ENCODE measurements at places on chromosomes 3 and 15. TPM values are rescaled to one million over a fixed set of nuclear protein-coding genes. Genes with fewer than 3 reads are reported as not detected.

Gene DCP1A
- total RNA-seq, result 14.8 TPM

Gene MBD4
- total RNA-seq, result 26.4 TPM

Gene SERINC4
- total RNA-seq, result not detected

Gene CIAO2A
- 132 TPM for total RNA-seq

Gene RHCG
- not detected for total RNA-seq

Gene BTD
- 15.0 TPM for total RNA-seq

- peak; percentile 24 for DNase-seq
Observed at GRCh38 chr3:166877971-166878370, 502.1 kb downstream of the ZBBX start.

DNA sequence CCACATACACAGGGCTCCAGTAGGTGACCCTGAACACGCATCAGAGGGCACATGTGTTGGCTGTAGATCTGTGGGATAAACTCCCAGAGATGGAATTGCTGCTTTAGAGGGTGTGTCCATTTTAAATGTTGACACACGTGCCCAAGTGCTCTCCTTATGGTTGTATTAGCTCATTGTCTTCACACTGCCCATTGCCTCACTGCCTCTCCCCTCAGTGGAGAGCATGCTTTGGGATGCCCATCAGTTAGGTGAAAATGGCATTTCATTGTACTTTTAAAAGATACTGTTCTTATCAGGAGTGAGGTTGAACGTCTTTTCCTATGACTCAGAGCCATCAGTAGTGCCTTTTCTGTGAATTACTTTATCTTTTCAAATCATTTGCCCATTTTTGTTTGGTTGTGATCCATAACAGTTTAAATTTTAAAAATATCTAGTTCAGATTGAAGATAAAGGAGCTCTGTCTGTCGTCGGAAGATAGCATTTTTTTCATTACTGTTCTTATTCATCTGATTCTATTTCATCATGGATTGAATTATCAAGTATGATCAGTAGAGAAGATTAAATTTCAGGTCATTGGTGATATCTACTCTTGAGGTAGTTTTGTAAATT, 120.7 kb downstream of the CHDH start:
- no peak for DNase-seq

DNA sequence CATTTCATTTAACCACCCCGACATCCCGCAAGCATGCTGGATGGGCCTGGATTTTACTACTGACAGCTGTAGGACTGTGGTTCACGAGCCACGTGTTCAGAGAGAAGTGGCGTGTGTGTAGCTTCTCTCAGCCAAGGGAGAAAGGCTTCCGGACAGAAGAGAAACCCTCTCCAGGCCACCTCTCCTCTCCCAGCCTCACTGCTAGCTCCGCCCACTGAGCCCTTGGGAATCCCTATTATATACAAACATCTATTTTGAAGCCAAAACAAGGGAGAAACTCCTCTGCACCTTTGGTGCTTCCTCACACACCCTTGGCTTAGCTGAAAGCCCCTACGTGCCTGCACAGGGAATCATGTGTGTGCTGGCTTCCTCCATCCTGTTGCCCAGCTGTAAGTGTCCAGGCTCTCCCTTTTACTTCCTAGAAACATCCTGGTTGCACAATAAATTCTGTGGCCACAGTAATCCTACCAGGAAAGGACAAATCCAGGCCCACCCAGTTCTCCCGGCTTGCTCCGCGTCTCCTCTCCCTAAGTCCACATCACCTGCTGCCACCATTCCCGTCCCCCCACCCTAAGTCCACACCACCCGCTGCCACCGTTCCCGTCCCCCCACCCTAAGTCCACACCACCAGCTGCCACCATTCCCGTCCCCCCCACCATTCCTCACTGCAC, 30.5 kb downstream of the PCSK6 start:
- no peak for DNase-seq

- no peak for DNase-seq
Observed at GRCh38 chr3:58210761-58211460, at the start of gene DNASE1L3. Gene DNASE1L3 (minus strand): TSS chr3:58210972. CDS start chr3:58210906, 66 bp downstream.

DNA sequence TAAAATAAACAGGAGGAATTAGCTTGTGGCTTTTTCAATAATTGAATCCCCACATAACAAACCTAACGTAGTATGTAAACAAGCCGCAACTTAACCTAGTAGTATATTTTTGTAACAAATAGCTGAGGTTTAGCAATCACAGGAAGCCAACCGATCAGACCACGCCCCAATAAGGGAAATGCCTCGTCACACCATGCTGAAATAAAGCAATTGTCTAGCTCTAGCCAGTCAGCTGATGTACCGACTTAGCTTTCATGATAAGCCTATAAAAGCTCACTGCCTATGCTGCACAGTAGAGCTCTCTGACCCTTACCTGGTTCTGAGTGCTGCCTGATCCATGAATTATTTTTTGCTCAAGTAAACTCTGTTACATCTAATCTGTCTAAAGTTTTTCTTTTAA, 208.9 kb downstream of the ROBO1 start:
- peak; percentile 2 for DNase-seq

- DNase-seq, result no peak
Observed at GRCh38 chr3:169610888-169611291, 52.6 kb downstream of the MECOM start.

Data from GM23338 (cell line).